ENCODE measurements at places on chromosomes 1 and 21.

DNA sequence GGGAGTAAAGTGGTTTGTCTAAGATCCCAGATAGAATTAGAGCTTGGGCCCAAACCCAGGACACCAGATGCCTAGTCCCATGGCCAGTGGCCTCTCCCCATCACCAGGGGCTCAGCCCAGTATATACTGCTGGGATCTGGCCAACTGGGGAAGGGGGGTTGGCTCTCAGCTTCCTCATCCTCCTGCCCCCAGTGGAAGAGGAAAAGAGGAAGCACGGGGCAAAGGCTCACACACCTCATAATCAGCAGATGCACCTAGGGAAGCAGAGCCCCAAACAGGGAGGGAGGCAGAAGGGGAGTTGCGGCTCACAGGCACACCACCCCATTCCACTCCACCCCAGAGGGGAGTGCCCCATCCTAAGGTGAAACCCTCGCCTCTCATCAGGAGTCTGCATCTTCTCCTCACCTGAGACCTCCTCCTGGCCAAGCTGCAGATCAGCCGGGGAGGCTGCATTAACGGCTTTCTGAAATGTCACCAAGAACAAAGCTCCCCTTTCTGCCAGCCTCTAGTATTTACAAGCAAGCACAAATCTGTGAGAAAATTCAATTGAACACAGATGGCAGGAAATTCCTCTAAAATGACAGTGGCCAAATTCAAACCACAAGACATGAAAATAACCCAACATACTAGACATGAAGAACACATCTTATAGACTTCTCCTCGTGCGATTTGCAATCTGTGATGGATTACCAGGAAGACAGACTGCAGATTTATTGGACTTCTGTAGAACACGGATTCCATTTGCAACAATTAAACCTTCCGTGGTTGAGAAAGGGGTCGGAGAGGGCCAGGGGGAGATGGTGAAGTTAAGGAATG, 82.8 kb downstream of the GLIS1 start:
- peak; percentile 36 for DNase-seq

GRCh38 chr1:169511316-169512005, 25.7 kb upstream of the SLC19A2 start:
- DNase-seq, result no peak

DNA sequence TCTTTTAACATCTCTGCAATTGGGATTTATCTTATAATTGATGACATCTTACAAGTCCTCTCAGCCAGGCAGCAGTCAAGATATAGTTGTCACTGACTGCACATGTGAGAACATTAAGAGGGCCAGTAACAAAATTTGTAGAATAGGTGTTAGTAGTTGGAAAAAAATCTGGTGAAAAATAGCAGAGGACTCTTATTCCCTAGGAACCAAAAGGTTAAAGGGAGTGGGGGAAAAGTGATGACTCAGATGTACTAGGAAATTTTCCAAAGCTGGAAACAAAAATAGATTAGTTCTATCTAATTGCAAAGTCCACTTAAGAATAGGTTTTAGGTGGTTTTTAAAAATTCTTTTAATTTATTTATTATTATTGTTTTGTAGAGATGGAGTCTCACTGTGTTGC, 3.6 kb downstream of the NUP210L start:
- DNase-seq, result no peak

- no peak for DNase-seq
Measured at GRCh38 chr21:36601362-36601761, 97.6 kb upstream of the SIM2 start.

GRCh38 chr1:161131523-161132409, 701 bp downstream of the DEDD start:
- DNase-seq, result no peak

DNA sequence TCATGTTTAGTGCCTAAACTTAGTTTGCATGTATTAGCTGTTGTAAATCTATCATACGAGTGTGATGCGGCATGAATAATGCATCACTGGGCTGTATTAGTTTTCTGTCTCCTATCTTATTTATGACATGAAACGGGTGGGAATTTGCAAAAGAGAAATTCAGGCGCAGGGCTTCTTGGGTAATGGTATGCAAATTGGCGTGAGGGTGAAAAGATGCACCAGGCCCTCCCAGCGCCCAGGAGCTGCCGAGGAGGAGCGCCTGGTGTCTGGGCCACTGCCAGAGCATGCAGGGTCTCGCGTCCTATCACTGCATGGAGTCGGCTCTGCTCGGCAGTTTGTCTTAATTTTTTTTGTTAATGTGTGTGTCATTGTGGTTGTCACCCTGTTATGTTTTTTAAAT, 82.9 kb upstream of the ACTL8 start:
- no peak for DNase-seq

GRCh38 chr1:79052829-79053449, 46.4 kb upstream of the ADGRL4 start:
- no peak for DNase-seq

- DNase-seq, result no peak
Measured at GRCh38 chr1:36595921-36596320, 113.2 kb upstream of the CSF3R start.

DNA sequence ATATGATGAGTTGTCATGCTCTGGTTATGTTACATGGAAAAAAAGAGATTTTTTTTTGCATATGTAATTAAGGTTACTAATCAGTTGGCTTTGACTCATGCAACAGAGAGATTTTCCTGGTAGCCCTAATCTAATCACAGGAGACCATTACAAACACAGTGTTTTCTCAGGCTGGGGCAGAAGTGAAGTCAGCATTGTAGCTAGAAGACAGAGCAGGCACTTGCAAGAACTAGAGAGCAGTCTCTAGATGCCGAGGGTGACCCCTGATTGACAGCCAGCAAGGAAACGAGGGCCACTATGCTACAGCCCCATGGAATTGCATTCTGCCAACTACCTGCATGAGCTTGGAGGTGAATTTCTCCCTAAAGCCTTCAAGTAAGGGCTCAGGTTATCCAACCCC, 151.3 kb downstream of the RUNX1 start:
- DNase-seq, result no peak

DNA sequence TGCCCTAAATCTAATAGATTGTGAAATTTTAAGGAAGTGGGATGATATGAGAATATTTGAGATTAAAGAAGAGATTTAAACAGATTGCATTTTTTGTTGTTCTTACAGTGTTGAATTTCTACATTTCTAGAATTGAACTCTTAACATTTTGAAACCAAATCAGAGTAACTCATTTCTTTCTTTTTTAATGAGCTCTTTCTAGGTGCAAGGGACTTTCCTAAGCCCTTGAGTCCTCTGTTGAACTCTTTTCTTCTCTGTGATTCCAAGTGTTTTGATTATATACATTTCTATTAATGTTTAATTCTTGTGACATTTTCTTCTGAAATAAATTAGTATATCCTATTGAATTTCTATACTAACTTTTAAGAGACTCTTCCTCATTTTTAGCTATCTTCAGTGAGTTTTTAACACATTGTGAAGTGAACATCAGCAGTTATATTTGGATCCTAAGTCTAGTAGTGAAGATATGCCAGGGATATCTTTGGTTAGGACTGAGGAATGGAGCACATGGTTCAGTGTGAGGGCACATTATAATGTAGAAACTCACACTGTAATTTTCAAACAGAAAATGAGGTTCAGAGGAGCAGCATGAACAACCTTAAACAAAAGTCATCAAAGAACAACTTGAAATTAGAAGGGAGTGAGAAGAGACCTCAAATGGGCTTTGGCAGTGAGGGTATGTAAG, 53.1 kb downstream of the ATG4C start:
- DNase-seq, result no peak

DNA sequence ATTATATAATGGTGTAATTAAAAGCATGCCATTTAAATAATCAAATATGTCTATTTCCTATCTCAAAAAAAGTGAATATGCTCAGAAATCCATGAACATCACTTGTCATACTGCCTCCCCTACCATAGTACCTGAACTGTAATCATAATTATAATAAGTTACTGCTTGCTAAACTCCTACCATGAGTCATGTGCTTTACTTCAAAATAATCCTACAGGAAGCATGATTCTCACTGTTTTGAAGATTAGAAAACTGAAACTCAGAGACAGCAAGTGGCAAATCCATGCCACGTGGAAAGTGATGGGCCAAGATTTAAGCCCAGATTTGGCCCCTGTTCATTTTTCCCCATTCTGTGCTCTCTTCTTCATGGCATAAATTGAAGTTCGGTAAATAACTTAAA, 5.2 kb downstream of the LRRC7 start:
- no peak for DNase-seq

GRCh38 chr1:109193653-109194590, 19.8 kb upstream of the SARS1 start:
- no peak for DNase-seq

DNA sequence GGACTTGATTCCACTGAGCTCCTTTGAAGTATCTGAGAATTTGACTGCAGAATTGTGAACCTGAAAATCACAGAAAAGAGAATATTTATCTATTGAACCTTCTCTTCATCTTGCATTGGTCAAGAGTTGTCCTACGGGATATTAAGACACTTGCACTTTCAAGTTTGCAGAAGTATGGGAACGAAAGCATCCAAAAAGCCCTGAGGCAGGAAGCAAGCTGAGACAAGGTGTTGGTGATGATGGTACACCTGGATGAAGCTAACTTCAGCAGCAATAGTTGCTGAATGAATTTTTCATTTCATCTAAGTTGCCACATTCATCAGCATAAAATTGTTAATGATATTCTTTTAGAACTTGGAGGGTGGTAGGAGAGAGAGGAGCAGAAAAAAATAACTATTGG, 686.6 kb upstream of the ADAMTS5 start:
- no peak for DNase-seq

GRCh38 chr1:41368366-41368765, 7.1 kb downstream of the FOXO6 start:
- no peak for DNase-seq

- DNase-seq, result no peak
Measured at GRCh38 chr1:31153423-31153822, 86.3 kb downstream of the NKAIN1 start.

GRCh38 chr1:13714851-13715250, 14.9 kb downstream of the PRDM2 start:
- no peak for DNase-seq

- no peak for DNase-seq
Measured at GRCh38 chr1:22398656-22399420, 52.8 kb upstream of the ZBTB40 start.

DNA sequence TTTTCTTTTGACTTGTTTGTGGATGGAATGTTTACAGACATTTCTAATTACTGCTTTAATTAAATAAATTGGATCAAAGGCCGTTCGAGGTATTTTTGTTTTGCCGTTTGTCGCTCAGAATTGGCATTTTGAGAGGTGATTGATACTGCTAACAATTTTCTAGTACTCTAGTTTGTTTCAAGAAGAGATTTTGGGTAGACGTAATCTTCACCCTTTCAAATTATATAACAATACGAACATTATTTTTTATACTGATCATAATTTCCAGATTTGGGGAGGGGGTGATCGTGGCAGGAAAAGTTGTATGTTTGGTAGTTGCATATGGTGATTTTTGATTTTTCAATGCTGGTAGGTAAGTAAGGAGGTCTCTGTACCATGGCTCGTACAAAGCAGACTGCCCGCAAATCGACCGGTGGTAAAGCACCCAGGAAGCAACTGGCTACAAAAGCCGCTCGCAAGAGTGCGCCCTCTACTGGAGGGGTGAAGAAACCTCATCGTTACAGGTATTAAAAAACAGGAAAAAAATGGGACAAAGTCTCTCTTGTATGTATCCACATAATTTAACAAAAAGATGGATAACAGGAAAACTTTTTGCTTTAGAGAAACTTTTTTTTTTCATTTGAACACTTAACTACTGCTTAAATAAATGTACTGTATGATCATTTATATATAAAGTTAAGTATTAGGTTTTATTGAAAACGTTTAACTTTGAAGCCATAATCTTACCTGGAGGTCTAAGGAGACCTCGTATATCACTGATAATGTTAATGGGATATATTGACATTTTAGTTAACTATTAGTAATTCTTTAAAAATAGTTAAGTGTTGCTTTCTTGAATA, 1.7 kb downstream of the H3-3A start:
- DNase-seq, result no peak

DNA sequence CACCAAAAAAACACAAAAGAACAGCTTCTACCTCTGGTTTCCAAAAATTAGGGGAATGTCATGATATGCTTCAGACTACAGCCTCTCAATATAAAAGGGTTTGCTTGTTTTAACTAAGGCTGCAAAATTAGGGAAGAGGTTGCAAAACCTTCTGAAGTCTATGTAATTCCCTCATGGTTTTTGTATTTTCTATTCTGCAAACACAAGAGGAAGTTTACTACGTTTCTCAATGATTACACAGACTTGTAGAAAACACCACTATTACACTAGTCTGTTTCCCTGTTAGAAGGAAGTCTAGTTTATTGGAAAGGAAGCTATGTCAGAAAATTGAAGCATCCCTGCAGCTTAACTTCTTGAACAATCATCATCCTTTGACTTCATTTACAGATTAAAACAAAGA, 229.7 kb upstream of the FMN2 start:
- DNase-seq, result no peak

GRCh38 chr1:84103197-84103992, 40.7 kb upstream of the PRKACB start:
- no peak for DNase-seq

Measured in chondrocyte (in vitro differentiated cells).